ENCODE measurements at places on chromosomes 1 and 21.

DNA sequence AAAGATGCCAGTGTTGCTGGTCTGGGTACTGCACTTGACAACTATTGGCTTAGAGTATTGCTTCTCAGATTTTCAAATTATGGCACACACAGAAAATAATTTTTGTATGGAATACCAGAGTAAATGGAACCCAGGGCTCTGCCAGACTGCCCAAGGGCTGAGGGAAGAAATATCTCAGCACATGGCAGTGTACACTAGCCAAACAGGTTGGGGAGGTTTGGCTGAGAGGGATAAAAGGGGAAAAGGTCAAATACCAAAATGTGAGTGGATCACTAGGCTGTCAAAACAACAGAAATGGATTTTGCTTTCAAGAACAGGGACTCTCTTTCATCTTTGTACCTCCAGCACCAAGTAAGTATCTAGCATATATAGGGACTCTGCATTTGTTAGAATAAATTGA, 3.0 kb upstream of the RGS8 start:
- no peak for DNase-seq

DNA sequence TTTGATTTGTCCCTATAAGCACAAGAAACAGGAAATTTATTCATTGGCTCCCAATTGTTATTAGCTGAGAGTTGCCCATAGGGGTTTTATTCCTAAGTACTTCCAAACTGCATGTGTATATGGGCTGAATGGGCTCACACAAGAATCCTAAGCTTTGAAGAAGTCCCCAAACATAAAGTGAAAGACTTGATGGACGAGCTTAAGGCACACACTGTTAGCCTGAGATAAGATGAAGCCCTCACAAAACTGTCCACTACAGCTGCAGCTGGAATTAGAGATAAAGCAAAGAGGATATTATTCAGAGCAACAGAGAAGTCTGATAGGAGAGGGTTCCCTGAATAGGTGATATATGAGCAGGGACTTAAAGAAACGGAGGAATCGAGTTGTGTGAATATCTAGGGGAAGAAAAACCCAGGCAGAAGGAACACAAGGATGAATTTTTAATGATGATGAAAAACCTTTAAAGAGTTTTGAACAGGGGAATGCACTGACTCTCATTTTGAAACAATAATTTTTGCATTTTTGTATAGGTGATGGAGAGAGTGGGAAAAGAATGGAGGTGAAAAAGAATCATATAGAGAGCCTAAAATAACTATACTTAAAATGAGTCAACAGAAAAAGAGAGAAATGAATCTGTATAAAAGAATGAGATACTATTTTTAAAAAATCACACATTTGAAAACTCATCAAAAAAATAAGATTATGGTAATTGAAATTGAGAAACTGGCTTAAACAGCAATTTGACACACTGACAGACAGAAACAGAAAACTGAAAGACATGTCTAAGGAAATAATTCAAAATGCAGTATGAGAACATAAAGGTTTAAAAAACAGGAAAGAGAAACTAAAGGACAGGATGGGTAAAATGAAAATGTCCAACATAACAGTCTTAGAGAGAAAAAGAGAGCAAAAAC, 133.6 kb upstream of the POGK start:
- no peak for DNase-seq

DNA sequence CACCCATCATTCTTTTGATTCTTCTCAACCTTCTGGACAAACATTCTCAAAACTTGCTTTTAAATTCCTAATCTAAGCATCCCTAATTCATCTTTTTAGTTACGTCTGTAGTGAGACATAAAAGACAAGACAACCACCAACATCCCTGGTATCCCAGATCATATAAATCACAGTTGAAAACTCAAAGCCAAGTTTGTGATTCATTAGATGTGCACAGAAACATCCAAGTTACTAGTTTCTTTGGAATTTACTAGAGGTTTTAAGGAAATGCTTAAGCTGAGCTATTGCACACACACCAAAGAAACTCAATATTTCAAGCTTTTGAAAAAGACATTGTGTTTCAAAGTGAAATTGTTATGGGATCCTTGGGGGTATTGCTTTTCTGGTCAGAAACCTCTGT, 47.6 kb downstream of the ATP6V1G3 start:
- DNase-seq, result no peak

DNA sequence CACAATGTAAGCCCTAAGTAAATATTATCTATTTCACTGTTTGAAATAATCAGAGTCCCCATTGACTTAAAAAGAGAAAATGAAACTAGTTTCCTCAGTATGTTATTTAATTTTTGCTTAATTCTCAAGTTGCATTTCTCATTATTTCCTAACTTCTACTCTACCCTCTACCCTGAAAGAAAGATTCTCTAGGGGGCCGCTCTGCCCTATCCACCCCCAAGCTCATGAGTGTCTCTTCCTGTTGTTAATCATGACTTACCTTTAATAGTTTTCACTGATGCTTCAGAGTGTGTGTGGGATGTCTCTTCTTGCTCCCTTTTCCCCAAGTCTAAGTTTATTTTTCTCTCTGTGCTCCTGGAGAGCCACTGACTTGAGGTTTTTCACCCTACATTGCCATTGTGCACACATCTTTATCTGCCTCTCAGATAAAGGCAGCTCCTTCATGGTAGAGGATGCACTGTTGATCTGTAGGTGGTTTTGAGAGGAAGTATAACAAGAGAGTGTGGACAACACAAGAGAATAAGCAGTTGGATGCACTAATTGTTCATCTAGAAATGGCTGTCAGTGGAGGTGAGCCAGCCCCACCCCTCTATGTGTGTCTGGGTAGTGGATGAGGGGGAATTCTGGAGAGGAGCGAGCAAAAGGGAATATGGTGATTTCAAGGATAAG, 261.7 kb downstream of the CHRM3 start:
- no peak for DNase-seq

DNA sequence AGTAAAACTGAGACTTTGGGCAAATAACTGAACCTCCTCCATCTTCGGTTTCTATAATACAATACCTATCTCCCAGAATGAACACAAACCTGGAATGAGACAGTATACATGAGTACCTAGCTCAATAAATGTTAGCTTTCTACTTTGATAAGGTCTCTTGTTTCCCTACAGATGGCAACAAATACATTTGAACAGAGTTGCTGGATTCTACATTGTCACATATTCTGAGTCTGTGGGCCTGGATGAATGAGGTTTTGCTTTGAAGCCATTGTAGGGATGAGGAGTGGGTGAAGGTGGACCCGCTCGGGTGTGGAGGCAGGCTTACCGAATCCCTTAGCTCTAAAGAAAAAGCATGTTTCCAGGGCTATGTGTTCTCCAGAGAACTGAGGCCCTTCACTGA, 13.9 kb upstream of the FYB2 start:
- DNase-seq, result no peak

DNA sequence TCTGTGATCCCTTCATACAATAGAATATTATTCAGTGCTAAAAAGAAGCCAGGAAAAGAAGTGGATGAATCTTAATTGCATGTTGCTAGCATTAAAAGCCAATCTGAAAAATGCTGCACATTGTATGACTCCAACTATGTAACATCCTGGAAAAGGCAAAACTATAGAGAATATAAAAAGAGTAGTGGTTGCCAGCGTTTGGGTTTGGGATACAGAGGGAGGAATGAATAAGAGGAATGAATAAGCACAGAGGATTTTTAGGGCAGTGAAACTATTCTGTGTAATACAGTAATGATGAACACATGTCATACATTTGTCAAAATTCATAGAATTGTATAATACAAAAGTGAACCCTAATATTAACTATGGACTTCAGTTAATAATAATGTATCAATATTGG, 42.5 kb downstream of the GPR88 start:
- no peak for DNase-seq

- no peak for DNase-seq
These were observed 59.1 kb downstream of the FAAP20 start for GRCh38 chr1:2135441-2135841.

DNA sequence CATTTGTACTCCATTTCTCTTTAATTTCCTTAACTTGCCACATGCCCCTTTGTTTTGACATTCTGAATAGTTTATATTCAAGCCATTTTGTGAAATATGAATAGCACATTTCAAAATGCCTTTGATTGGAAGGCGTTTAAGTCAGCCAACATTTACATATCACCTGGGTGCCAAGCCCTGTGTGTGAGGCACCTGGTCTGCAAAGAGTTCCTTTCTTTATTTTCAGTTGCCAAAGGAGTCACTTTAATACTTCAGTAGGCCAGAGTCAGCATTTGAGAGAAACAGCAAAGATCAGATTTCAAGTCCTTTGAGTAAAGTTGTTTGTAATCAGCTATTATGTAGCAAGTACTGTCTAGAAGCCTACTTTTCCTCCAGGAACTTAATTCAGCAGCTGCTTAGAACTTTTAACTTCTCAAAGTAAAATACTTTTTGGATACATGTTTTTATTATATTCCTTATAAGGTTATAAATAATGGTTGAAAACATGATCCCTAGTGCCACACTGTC, 70.8 kb downstream of the DTL start:
- DNase-seq, result no peak

GRCh38 chr1:202836623-202837403, 26.1 kb downstream of the PCAT6 start:
- no peak for DNase-seq

DNA sequence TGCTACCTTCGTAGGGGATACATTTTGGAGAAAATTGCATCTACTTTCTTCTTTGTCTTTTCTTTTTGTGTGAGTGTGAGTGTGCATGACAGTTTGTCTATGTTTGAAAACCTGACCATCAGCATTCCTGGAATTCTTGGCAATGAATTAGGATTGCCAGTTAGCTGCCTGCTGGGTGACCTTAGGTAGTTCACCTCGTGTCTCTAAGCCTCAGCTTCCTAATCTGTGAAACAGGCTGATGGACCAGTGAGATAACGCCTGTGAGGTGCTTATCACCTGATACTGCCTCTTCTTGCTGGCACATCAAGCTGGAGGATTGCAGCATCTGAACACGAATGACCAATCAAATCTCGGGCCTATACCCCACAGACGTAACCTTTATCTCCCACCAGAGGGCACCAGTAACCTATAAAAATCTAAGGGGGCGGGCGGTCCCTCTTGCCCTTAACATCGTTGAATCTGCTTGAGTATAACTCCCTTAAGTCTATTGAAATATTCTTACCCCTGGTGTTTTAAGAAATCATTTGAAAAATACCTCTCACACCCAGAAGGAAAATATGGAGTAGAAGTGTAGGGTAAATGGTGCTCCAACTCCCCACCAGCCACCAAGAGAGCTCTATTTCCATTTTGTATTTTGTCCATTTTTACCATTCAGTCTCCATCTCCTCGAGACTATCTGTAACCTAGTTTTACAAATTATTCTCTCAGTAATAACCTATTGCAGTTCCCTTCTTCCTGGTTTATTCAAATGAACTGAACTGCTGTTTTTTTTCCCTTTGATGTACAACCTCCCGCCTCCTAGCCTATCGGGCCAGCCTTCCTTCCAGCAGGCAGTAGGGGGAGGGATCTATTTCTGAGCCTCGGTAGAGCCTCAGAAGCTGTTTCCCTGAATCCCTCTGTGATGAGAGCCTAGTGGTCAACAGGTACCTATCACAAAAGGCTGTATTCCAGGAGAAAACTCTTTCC, 49.7 kb downstream of the MDM4 start:
- peak; percentile 72 for DNase-seq

GRCh38 chr1:231887166-231887565, 260.6 kb downstream of the DISC1 start:
- DNase-seq, result no peak
